Pulmonary artery endothelial cell (primary cell): ENCODE measurements at places on chromosomes 2 and 18. TPM values are rescaled to one million over a fixed set of nuclear protein-coding genes. Genes with fewer than 3 reads are reported as not detected.

- no peak for DNase-seq
Observed at GRCh38 chr2:110874453-110875383, 142.3 kb downstream of the ACOXL start.

DNA sequence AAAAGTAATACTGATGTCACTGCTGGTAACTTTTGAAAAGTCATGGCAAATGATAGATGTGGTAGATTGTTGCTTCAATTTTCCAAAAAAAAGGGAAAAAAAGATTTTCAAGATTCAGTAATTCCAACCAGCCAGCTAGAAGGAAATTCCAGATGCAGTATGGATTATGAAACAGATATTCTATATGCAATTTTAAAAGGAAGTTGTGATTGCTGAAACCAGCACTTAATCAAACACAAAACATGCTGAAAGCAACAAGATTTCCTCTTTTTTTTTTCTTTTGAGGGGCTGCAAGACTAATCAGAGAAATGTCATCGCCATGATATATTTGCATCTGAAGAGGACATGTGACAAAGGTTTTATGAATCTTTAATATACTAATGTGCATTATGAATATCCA, 5.1 kb upstream of the HNMT start:
- DNase-seq: no peak

GRCh38 chr18:303607-304006, 35.8 kb upstream of the THOC1 start:
- no peak for DNase-seq

ZNF892 gene
- total RNA-seq: 5.1 and 8.6 TPM in 2 replicates

DNA sequence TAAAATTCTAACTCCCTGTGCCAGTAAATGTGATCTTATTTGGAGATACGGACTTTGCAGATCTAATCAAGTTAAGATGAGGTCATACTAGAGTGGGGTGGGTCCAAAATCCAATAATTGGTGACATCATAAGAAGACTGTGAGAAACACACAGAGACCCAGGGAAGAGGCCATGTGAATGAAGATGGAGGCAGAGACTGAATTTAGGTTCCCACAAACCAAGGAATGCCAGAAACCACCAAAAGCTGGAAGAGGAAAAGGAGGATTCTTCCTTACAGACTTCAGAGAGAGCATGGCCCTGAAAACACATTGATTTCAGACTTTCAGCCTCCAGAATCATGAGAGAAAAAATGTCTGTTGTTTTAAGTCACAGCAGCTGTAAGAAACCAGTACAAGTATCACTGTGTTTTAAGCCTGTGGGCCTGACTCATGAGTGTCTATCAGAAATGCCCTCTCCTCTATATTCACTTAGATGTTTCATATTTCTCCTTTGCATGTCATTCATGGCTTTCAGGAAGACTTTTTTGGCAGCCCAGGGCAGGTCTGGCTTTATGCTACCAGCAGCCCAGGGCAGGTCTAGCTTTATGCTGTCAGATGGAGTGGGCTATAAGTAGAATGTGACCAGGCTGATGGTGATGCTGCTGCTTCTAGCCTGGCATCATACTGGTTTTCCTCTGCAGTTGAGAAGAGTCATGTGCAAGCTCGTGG, 100.0 kb downstream of the SPOPL start:
- no peak for DNase-seq

- DNase-seq: no peak
Observed at GRCh38 chr2:46460241-46460921, 19.0 kb upstream of the TMEM247 start.

DNA sequence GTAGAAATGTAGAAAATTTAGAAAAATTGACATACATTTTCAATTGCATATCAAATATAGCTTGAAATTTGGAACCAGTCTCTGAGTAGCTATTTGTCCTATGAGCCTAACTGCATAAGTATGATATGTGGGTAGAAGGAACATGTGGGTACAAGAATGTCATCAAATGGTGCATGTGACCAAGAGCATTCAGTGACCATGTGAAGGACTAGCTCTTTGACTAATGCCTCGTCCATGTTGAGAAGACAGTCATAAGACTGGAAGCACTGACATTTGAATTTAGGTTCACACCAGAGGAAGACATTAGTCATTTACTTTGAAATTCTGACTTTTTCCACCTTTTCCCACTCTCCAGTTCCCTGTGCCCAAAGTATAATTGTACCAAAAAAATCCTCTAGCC, 12.6 kb downstream of the MRPL44 start:
- DNase-seq: no peak
